ENCODE measurements at places on chromosomes 5 and 9. TPM values are rescaled to one million over a fixed set of nuclear protein-coding genes. Genes with fewer than 3 reads are reported as not detected.

Gene HTR4
- total RNA-seq: not detected

Gene RAPGEF1
- 55.4 TPM for total RNA-seq

Gene PHYHD1
- total RNA-seq: 2.0 TPM

Gene TMEM171
- 0.42 TPM for total RNA-seq

Gene ASS1
- 299 TPM for total RNA-seq

Gene MATR3
- 159 TPM for total RNA-seq

Gene CARD9
- total RNA-seq: 0.69 TPM

Gene IL5
- total RNA-seq: not detected

Gene GABRA1
- not detected for total RNA-seq

Gene CA9
- total RNA-seq: not detected

Gene RASGEF1C
- total RNA-seq: not detected

Gene THBS4
- total RNA-seq: 0.82 TPM

Gene PGM5
- not detected for total RNA-seq

Gene UHRF2
- total RNA-seq: 54.6 TPM

Gene WWC1
- 47.0 TPM for total RNA-seq

Gene SLC46A2
- total RNA-seq: not detected

Gene FRRS1L
- not detected for total RNA-seq

Gene ZNF658
- 5.3 TPM for total RNA-seq

Gene SLC9A3
- 1.0 TPM for total RNA-seq

Gene PLAC8L1
- total RNA-seq: 3.0 TPM

Gene GFRA3
- total RNA-seq: not detected

Gene VCAN
- 44.1 TPM for total RNA-seq

Gene PTGR1
- total RNA-seq: 27.8 TPM

Gene CDKN2A
- total RNA-seq: not detected

Gene LYRM7
- total RNA-seq: 21.6 TPM

Gene PLPP1
- total RNA-seq: 7.5 TPM

Gene ACSL6
- not detected for total RNA-seq

Gene CAMK2A
- total RNA-seq: not detected

Gene CRB2
- not detected for total RNA-seq

Gene RAB3C
- total RNA-seq: not detected

Gene IL3
- total RNA-seq: not detected

Gene ITGA1
- 5.3 TPM for total RNA-seq

Gene CNTFR
- not detected for total RNA-seq

All from MCF 10A (cell line).